ENCODE measurements at places on chromosomes 2 and 18. TPM values are rescaled to one million over a fixed set of nuclear protein-coding genes. Genes with fewer than 3 reads are reported as not detected.

ABCA12 gene
- total RNA-seq = not detected

NTSR2 gene
- total RNA-seq = not detected

LRP1B gene
- total RNA-seq = 1.6 TPM

SOWAHC gene
- total RNA-seq = 9.3 TPM

EML4 gene
- 65.1 TPM for total RNA-seq

DNA sequence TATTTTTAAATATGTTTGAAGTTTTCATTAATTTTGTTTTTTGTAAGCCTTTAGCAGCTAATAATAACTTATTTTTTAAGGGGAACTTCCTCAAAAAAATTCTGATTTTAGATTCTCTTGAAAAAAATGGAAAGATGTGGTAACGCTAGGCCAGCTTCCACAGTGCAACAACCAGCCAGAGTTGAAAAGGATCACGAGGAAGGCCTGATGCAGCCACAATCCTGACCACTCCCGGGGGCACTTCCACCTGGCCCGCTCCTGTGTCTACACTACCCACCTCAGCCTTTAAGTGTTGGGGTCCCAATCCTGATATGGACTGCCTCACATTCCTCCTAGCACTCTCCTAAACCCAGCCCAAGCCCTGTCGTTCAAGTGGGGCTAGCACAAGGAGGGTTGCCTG lies 101.1 kb downstream of the TMEM17 start:
- DNase-seq = no peak

GRCh38 chr2:203394519-203395227 lies 66.5 kb downstream of the ABI2 start:
- DNase-seq = peak; percentile 26

DNA sequence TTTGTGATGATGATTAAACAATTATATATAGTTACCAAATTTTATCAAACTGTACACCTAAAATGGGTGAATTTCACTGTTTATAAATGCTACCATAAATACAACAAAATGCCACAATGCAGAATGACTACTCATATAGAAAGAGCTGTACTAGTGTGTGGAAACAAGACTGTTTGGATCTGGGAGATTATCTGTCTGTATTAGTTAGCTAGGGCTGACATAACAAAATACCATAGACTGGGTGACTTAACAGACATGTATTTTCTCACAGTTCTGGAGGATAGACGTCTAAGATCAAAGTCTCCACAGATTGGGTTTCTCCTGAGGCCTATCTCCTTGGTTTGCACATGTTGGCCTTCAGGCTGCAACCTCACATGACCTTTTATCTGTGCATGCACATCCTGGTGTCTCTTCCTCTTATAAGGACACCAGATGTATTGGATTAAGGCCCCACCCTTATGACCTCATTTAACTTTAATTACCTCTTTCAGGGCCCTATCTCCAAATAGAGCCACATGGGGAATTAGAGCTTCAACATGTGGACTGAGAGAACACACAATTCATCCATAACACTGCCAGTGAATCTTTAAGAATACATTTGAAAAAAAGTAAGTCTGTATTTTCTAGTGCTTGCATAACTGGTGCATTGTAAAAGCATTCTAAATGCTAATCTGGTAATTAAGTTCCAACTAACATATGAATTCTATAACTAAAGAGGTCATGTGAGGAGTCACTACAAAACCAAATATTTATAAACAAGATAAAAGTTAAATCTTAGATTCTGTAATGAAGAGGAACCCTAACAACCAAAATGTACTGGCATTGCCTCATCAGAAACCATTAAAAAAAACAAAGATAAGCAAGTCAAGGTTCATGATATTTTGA lies 699.6 kb downstream of the NYAP2 start:
- DNase-seq = peak; percentile 84

- DNase-seq = no peak
Measured at GRCh38 chr2:155404433-155405002, 706.0 kb downstream of the KCNJ3 start.

- DNase-seq = no peak
Measured at GRCh38 chr2:1571477-1572417, 158.5 kb downstream of the TPO start.

DNA sequence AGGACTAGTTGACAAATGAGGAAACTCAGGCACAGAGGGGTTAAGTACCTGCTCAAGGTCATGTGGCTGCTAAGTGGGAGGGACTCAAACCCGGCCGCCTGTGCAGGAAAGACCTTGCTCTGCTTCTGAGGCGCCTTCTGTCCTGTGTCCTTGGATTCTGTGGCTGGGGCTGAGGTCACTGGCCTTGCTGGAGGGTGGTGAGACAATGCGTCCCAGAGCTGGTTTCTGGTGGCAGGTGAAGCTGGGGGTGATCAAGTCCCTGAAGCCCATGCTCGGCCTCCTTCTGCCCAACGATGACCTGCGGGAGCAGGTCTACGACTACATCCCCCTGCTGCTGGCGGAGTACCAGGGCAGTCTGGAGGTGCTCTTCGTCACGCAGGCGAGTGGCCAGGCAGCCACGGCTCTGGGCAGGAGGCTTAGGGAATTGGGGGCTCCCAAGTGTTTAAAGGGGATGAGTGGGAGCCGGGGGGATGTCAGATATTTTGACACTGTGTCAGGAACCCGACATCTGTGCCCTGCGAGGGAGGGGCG lies 16.1 kb downstream of the MROH2A start:
- no peak for DNase-seq

DNA sequence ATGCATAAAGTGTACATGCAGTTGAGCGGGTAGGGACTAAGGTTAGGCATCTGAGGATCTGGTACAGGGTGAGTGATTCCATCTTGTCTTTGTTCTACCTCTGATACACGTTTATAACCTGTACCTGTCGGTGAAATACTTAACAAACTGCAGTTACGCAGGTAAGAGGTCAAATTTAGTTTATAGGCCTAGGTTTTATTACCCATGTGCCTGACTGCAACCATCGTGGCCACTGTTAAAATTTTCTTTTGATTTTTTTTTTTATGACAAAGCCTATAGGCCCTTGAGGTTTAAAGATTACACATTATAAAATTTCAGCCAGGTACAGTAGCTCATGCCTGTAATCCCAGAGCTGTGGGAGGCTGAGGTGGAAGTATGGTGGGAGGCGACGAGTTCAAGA lies 15.4 kb upstream of the HNMT start:
- DNase-seq = no peak
